ENCODE measurements at places on chromosomes 11 and 22. TPM values are rescaled to one million over a fixed set of nuclear protein-coding genes. Genes with fewer than 3 reads are reported as not detected.

DNA sequence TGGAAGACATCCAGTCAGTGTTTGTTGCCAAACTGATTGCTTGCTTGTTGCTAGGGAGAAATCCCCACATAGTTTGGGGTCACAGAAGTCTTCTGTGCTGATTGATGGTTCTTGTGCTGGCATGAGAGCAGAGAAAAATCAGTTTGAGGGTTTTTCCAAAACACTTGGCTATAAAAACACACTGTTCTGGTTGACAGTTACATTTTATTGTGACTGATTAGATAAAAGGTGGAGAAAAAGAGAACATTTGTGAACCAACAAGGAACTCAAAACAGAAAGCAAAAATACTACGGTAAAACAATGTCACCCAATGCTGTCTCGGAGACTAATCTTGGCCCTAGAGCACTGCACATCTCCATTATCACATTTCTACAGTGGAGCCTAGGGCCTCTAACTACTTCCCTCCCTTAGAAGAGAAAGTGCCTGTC is 14.4 kb upstream of the EIF4G2 start:
- DNase-seq, result no peak

GRCh38 chr11:18987454-18988231 is 48.4 kb upstream of the MRGPRX1 start:
- DNase-seq, result peak; percentile 43

Gene SLC22A12
- not detected for total RNA-seq

DNA sequence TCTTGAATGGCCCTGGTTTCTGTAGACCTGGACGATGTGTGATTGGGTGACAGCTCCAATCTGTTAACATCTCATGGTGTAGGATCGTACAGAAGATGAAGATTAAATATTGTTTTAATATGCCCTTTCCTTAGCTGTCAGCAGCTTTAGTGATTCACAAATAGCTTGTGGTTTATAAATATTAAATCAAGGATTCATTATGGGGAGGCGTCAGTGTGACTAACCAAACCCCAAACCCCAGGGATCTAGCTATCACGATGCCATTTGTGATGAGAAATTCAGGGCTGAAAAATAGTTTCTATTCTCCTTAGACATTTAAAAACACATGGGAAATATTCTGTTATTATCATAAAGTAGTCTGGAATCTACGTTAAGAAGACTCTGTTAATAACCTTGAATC is 73.4 kb downstream of the NCAM1 start:
- no peak for DNase-seq
